ENCODE measurements at places on chromosomes 16 and 17.

- DNase-seq, result no peak
These were observed 122.6 kb downstream of the AXIN2 start for GRCh38 chr17:65438708-65439294.

GRCh38 chr16:29719063-29719462 is 26.7 kb downstream of the C16orf54 start:
- DNase-seq, result no peak

DNA sequence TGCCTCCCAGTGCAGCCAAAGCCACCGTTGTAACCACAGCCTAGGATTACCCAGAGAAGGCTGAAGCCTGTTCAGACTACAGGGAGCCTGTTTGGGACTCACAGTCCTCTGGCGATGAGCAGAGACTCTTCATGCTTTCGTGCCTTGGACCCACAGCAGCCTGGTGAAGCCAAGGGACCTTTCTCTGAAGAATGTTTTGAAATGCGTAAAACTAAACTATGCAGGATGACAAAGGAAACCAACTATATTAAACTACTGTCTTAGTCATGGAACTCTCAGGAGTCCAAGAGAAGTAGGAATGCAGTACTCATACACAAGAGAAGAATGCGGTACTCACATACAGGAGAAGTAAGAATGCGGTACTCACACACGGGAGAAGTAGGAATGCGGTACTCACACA is 20.9 kb downstream of the ABR start:
- no peak for DNase-seq

DNA sequence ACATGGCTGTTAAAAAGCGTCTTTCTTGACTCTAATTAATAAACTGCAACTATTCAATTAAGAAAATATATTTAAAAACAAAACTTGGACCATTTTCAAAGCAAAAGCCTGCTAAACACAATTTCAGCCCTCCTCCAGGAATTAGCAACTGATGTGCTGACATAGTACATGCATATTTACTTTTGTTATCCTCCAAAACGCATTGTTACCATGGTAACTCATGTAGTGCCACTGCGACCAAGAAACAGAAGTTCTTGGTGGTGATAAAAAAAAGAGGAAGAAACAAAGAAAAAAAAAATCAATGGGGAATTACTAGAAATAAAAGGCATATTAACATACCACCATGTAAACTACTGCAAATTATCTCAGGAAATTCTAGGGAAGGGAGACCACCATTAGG is 793.4 kb upstream of the CDH8 start:
- DNase-seq, result no peak

- DNase-seq, result no peak
These were observed 28.6 kb downstream of the WSCD1 start for GRCh38 chr17:6098823-6099180.

DNA sequence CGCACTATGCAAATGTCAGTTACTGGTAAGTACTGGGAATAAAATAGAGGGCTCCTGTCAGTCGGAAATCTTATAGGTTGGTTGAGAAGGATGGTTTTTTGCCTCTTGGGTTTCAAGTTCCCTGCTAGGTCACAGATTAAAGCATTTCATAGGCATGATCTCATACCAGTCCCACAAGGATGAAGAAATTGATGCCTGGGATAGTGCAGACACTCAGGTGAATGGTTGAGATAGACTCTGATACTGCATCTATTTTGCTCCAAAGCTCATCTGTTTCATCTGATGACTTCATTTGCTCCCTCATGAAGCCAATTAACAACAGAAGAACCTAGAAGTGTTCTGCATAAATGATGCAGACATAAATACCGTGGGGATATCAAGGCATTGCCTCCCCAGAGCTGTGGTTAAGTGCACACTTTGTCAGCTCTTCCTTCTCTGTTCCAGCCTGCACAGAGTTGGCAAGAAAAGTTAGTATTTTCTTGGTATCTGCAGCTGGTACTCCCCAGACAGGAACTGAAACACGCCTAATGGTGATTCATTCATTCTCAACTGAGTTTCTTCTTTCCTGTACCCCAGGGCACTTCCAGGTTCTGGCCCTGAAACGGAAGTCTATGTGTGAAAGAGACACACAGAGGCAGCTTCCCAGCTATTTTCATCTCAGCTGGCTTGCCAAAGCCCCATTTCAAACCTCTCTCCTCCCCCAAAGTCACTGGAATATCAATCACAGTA is 418.3 kb upstream of the SALL1 start:
- DNase-seq, result no peak

GRCh38 chr17:42406615-42407288 is 16.3 kb downstream of the CAVIN1 start:
- no peak for DNase-seq

GRCh38 chr16:72853575-72854266 is 194.2 kb downstream of the ZFHX3 start:
- no peak for DNase-seq

GRCh38 chr16:68528233-68528632 is 10.9 kb upstream of the ZFP90 start:
- DNase-seq, result no peak

DNA sequence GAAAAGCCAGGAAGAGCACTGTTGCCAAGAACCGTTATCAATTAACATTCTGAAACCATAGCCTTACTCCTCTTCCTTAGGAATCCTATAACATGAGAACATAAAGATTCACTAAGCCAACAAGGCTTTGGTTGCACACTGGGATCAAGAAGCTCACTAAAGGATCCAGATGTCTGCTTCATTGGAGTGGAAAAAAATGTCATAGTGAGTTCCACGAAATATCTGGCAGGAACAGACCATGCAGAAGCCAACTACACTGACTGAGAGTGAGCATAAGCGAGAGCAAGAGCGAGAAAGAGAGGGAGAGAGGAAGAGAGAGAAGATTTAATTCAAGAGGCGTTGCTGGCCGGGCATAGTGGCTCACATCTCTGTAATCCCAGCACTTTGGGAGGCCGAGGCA is 13.4 kb upstream of the MEIOC start:
- DNase-seq, result no peak

GRCh38 chr16:3736116-3736515 is 18.8 kb upstream of the TRAP1 start:
- no peak for DNase-seq

- DNase-seq, result no peak
These were observed 150.7 kb upstream of the CACNG5 start for GRCh38 chr17:66684261-66684660.

- no peak for DNase-seq
These were observed 10.6 kb downstream of the TMEM238L start for GRCh38 chr17:10793256-10793655.

- DNase-seq, result no peak
These were observed 1.3 kb downstream of the SNN start for GRCh38 chr16:11669380-11670146.

DNA sequence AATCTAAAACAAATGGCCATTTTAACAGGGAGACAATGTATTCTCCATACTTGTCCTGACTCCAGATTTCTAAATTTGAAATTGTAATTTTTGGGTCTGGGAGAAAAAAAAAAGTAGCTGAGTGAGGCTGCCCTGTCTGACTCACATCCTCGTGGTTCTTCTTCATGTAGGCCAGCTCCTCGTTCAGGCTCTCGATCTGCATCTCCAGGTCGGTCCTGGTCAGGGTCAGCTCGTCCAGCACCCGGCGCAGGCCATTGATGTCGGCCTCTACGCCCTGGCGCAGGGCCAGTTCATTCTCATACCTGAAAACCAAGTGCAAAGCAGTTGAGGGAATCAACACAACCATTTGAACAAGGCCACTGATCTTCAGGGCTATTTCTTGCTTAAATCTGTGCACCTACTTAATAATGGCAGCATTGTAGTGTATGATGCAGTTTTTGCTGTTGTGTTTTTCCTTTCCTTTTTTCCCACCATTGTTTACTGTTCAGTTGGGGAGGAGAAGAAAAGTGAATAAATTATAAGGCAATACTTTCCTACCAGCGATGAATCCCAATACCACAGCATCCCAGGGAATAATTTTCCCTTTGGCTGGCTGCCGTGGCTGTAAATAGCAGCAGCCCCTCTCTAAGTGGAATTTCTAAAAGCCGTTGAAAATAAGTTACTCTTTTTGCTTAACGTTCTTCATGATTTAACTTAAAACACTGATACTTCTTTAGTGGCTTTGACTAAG is 2.2 kb downstream of the KRT12 start:
- no peak for DNase-seq

DNA sequence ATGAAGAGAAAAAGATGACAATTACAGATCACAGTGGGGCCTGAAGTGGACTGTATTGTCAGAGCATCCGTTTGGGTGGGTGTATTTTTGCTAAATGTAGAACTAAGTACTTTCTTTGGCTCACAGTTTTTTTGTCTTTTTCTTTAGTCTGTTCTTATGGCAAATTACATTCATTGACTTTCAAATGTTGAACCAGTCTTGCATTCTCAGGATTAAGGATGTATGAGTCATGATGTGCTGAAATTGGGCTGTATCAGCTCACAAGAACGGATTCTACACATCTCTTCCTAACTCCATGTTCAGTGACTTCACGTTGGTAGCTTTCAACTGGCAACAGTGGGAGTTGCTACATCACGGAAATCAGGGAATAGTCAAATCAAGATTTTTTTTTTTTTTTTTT is 66.5 kb downstream of the TEX2 start:
- no peak for DNase-seq

GRCh38 chr16:30744183-30744582 is 4.0 kb upstream of the PHKG2 start:
- no peak for DNase-seq

DNA sequence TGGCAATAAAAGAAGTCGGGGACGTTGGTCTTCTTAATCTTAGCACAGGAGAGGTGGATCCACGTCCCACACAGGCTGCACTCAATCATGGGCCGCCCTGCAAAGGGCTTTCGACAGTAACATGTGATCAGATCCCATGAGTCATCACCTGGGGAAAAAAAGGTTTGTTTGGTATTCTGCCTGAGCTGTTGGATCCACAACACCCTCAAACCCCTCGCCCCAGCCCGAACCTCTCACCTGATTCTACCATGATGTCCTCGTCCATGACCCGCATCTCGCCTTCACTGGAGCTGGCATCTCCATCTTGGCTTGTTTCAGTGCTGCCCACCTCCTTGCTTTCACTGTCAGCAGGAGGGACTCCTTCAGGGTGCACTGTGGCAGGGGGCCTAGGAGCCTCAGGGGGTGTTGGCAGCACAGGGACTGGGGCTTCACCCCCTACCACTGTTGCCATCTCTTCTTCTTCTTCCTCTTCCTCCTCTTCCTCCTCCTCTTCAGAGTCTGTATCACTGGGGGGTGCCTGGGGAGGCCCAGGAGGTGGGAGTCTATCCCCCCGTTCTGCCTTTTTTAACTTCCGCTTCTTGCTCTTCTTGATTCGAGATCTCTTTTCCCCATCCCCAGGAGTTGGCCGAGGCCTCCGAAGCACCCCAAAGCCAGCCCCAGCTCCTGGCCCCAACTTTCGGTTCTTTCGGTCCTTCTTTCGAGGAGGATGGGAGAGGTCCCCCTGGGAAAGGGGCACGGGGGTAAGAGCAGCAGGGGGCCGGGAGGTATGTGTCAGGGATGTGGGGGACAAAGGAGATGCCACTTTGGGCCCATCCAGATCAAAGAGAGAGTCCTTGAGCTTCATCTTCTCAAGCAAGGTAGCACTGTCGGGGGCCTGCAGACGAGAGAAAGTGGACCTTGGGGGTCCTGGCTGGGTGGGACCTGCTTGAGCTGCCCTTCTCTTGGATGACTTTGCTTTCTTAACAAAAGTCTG is 1.7 kb upstream of the DVL2 start:
- no peak for DNase-seq

- no peak for DNase-seq
These were observed 345.8 kb upstream of the CDH5 start for GRCh38 chr16:66020642-66021041.

GRCh38 chr16:66512272-66513110 is 37.4 kb downstream of the TK2 start:
- no peak for DNase-seq

DNA sequence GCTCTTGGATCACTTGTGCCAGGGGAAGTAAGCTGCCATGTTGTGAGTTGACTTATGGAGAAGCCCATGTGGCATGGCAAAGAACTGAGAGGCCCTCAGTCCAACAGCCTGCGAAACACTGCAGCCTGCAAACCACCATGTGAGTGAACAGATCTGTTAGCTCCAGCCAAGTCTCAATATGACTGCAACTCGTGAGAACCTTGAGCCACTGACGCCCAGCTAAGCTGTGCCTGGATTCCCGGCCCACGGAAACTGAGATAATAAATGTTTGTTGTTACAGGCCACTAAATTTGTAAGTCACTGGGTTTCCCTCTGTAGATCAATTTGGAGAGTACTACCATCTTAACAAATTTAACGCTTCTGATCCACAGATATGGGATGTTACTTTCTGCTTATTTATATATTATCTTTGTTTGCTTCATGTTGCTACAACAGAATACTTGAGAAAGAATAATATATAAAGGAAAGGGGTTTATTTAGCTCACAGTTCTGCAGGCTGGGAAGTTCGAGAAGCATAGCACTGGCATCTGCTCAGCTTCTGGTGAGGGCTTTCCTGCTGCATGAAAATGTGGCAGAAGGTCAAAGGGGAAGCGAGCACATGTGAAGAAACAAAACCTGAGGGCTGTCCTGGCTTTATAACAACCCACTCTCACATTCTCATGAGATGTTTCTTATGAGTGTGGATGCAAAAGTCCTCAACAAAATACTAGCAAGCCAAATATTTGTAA is 29.4 kb upstream of the ATP2A3 start:
- no peak for DNase-seq

DNA sequence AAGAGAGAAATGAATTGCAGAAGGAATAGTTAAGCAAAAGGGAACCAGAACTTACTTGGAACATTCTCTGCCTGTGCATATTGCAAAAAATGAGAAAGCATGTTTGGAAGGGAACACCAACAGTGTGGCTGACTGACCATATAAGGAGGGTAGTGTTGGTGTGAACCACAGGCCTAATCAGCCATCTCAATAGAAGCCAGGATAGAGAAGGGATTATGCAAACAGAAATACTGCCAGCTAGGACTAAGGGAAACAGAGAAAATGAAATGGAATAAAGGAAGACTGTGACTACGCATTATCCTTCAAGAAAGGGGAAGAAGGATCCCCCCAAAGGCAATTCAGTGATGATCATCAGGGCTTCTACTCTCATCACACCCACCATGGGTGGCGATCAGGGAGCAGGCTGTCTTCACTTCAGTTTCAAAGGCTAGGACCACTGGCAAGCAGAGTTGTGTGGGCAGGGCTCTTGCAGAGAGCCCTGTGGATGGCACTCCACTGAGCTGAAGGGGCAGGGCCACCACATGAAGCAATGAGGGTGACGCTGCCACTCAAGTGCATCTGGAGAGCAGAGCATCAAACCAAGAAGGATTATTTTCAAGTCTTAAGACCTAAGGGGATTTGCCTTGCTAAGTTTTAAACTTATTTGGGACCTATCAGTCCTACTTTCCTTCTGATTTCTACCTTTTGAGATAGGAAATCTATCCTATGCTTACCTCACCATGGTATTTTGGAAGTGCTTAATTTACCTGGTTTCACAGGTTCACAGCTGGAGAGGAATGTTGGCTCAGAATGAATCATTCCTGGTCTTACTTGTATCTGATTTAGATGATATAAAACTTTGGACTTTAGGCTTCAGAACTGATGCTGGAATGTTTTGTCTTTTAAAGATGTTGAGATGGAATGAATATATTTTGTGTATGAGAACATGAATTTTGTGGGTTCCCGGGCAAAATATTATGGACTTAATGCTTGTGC is 140.5 kb downstream of the SSH2 start:
- DNase-seq, result no peak

- DNase-seq, result no peak
These were observed 12.4 kb downstream of the TENT4B start for GRCh38 chr16:50165473-50165872.
